ENCODE measurements at places on chromosomes 7 and 10.

DNA sequence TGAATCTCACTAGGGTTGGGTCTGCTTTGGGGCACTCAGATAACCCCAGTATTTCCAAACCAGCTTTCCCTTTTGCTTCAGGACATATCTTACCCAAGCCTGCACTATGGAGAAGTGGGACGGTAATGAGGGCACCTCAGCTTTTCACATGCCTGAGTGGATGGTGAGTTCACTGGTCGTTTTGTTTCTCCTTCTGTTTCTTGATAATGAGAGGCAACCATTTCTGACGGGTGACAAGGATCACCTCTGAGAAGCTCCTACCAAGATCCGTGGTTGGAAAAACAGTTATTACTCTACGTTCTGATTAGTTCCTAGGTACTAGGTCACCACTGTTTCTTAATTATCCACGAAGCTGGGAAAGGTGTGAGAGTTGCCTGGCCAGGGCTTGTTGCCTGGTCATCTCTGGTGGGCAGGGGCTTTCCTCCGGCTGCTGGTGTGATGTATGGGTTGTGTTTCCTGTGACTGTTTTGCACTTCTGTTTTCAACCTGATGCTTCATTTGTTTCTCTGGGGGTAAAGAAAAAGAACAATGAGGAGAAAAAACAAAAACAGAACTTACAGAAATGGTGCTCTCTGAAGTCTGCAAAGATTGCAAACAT, 65.7 kb upstream of the STRIP2 start:
- no peak for DNase-seq

- DNase-seq, result no peak
These were observed 207.7 kb downstream of the MALRD1 start for GRCh38 chr10:19256331-19256730.

GRCh38 chr7:99201027-99201426, 6.9 kb downstream of the KPNA7 start:
- no peak for DNase-seq

DNA sequence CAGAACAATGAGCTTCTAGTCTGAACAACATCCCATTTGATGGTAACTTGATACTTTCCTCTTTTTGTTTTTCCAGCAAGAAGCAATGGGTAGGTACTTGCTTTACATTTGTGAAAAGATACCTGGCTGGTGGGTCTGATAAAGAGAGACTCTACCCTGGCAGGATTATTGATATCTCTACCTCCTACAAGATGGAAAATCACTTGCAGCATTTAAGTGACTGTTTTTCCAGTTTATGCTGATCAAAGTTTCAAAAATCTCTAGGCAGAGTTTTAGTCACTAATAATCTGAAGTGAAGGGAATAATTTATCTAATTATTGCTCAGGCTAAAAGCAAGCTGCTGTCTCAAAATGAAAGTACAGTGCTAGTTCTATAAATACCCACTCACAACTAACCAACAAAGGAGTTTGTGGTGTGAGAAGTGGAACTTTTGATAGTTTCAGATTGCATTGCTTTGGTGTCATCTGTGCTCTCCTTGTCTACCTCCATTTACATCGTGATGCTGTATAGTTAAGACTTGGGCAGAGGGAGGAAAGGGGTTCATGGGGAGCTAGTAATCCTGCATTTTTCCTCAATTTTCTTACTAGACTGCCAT, 86.0 kb upstream of the ANKRD1 start:
- no peak for DNase-seq

GRCh38 chr10:49417311-49418052, 21.6 kb upstream of the DRGX start:
- no peak for DNase-seq

DNA sequence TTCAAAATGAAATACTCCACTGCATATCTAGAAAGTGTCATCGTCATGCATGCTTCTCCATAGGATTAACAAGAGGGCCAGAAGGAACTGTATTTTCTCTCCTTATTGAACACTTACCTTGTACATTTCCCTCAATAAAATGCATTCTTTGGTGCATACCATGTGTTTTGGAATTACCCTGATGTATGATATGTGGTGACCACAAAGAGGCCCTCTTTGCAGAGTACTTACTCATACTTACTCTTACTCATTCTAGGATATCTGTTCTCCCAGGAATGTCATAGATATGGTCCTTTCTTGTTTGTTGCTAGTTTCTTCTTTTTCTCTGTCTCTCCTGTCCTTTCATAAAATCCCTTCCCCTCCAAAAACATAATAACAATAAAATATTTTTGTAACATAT, 1087.1 kb upstream of the POT1 start:
- no peak for DNase-seq

GRCh38 chr7:20602306-20602705, 13.2 kb upstream of the ABCB5 start:
- no peak for DNase-seq

- DNase-seq, result no peak
These were observed 32.8 kb downstream of the MYO3A start for GRCh38 chr10:25966844-25967243.

DNA sequence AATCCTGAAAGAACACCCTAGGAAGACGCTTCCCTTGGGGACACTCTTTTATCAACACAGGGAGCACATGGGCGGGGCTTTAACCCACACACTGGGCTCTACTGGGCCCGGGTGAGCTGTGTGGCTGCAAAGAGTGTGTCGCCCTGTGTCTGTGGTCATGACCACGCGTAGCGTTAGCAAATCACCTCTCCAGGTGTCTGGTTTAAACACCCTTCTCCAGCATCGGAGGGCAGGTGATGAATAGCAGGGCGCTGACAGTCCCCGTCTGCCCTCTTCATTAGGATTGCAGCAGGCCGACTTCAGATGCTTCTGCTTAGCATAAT, 127.7 kb downstream of the ADARB2 start:
- DNase-seq, result no peak

DNA sequence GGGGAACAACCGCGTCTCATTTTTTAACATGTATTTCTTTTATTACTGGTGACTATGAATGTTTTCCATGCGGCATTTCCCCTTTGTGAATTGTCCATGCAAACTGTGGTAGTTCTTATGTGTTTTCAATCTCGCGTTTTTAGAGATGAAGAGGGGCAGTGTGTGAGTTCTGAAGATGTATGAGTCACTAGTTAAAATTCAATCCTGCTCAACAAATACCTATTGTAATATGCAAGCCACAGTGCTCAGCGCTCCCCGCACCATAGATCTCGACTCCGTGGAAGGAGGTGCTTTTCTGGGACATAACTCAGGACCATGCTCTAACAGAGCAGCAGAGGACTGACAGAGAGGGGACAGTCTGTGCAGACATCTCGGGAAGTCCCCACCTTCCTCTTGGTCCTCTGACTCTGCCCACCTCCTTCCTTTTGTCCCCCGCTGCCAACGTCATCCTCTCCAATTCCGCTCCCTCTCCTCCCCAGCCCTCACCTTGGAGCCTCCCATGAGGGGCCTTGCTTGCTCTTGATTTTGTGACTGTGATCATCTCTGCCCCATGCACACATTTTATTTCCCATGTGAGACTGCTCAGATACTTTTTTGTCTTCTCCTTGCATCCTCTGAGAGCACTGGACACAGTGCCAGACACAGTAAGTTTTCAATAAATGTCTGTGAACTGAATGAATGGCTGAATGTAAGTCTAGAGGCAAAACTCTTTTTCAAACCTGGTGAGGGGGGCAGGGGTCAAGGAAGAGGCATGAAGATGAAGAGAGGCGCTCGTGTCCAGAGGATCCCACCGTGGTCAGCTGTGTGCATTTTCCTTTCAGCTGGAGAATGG, 42.7 kb upstream of the PLEKHA1 start:
- no peak for DNase-seq

DNA sequence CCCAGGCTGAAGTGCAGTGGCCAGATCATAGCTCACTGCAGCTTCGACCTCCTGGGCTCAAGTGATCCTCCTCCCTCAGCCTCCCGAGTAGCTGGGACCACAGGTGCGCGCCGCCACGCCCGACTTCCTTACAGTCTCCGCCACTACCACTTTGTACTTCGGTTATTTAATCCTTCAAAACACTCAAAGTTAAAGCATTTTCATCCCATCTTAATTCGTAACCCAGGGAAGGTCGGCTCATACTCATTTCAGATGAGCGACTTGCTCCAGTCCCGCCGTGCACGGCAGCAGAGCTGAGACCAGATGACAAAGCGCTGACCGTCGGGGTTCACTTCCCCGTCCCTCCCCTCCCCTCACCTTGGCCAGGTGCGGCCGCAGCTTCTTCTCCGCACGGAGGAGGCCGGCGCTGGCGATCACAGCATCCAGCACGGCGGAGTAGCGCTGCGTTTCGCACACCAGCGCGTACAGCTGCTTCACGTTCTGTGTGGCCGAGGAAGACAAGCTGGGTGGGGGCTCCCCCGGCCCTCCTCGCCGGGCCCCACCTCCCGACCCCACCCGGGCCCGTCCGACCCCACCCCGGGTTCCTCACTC, 457 bp downstream of the NSUN5 start:
- DNase-seq, result no peak

- no peak for DNase-seq
These were observed 352.0 kb downstream of the PCLO start for GRCh38 chr7:82810558-82811259.

All from activated CD8-positive, alpha-beta memory T cell treated with anti-CD3 and anti-CD28 coated beads for 1 hour (primary cell).